ENCODE measurements at places on chromosomes 3 and 15.

DNA sequence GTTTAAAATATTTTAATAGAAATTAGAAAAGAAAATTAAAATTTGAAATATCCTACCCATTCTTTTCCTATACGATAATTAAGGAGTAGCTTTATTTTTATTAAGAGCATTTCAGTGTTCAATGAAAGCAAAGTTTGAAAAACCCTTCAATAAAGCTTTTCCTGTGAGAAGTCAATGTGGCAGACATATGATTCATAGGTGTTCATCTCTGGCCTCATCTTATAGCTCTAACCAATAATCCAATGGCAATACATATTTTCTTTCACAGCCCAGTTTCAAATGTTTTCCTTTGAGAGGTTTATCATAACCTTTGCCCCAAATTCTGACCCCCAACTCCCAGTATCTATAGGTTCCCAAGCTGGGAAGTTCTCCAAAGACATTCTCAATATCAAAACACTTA is 8.3 kb downstream of the KPNA1 start:
- DNase-seq, result no peak

- no peak for DNase-seq
Observed at GRCh38 chr15:100775581-100776185, 103.9 kb upstream of the ALDH1A3 start.

DNA sequence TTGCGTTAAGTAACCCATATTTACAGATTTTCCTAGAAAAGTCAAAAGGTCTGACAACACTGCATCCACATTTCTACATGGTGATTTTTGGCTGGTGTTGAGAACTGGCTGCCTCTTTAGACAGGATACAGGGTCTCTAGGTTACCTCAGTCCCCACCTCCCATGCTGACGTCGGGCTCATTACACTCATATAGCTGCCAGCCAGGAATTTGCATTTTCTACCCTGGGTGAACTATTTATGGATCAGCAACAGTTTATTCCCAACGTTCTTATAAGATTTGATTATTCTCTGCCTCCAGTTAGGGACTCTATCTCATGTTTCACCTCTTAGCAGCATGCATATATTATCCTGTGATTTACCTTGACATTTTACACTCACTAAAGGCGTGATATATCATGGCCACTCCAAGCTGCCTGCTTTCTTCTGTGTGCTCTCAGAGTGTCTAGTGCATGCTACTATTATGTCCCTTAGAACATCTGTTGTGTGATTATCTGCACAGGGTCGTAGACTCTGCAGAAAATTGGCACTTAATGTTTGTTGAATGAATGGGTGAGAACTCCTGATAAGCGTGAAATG is 49.0 kb downstream of the CLDN11 start:
- DNase-seq, result peak; percentile 44

- DNase-seq, result no peak
Observed at GRCh38 chr3:170080605-170081004, 42.8 kb downstream of the GPR160 start.

GRCh38 chr3:46750555-46751038 is 32.9 kb upstream of the PRSS50 start:
- no peak for DNase-seq

GRCh38 chr15:57703387-57703786 is 3.1 kb upstream of the POLR2M start:
- no peak for DNase-seq

DNA sequence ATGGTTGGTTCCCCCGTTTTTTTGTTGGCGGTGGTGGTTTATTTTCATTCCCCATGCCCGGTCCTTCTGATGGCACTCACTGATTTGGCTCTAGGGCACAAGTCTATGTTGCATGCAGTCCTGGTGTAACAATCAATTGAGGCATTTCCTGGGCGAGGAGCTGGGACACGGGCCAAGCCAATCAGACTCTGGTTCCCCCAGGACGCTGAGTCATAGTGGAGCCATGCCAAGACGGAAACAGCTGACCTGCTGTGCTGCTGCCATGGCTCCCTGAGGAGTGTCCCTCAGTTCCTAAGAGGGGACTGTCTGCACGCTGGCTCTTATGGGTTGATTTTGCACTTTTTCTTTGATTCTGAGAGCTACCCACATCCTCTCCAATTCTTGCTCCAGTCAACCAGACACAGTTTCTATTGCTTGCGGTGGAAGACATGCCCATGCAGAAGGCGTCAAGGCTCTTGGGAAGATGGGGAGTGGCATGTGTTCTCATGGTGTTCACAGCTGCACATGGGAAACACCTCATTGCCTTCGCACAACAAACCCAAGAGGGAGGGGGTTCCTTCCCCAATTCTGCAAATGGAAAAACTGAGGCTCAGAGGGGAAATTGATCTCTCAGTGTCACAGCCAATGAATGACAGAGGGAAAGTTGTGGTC is 28.3 kb upstream of the ALDH1L1 start:
- DNase-seq, result peak; percentile 63

GRCh38 chr15:89783861-89784685 is 7.9 kb downstream of the MESP2 start:
- no peak for DNase-seq

- DNase-seq, result no peak
Observed at GRCh38 chr3:21054064-21054463, 696.9 kb downstream of the ZNF385D start.

Measured in NCI-H2171 (cell line).